ENCODE measurements at places on chromosomes 12 and 14. TPM values are rescaled to one million over a fixed set of nuclear protein-coding genes. Genes with fewer than 3 reads are reported as not detected.
A peak's percentile ranks its signal among the peaks of the same experiment; 100 is the strongest.

- DNase-seq = no peak
- H3K4me3 ChIP-seq = no peak overlapping the region
- no peak overlapping the region for H3K27ac ChIP-seq
- no peaks in the 10 kb centered on the region for H3K36me3 ChIP-seq
Measured at GRCh38 chr12:94099632-94100031, 48.7 kb upstream of the PLXNC1 start.

GRCh38 chr12:109166371-109166770 is 50.0 kb downstream of the ACACB start:
- no peaks in the 10 kb centered on the region for H3K27me3 ChIP-seq
- H3K4me3 ChIP-seq = no peak overlapping the region
- H3K36me3 ChIP-seq = peaks cover 15% of the 10 kb centered on the region
- DNase-seq = no peak
- H3K4me1 ChIP-seq = peaks cover 5% of the 10 kb centered on the region
- H3K27ac ChIP-seq = no peak overlapping the region

DNA sequence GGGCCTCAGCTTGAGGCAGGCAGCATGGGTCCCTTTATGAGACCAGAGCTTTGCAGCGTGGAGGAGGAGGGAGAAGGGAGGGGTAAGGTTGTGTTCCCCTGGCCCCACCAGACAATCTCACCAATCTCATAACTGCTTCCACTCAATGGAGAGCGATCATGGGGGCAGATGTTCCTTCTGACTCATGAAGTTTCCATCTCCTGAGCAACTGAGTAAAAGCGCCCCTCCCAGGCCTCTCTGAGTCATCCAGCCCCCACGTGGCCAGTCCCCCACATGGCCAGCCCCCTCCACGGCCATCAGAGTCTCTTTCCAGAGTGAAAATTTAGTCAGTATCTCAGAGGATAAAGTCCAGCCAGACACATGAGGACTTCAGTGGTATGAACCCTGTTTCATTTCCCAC is 39.2 kb upstream of the PLXNC1 start:
- H3K4me3 ChIP-seq = no peak overlapping the region
- peaks cover 3% of the 10 kb centered on the region for H3K4me1 ChIP-seq
- no peak for DNase-seq
- H3K27me3 ChIP-seq = peaks cover 9% of the 10 kb centered on the region

GRCh38 chr12:127388985-127389384 is 878.0 kb upstream of the TMEM132C start:
- H3K27ac ChIP-seq = no peak overlapping the region
- no peaks in the 10 kb centered on the region for H3K27me3 ChIP-seq
- no peak overlapping the region for H3K4me3 ChIP-seq
- DNase-seq = no peak
- H3K36me3 ChIP-seq = no peaks in the 10 kb centered on the region
- H3K4me1 ChIP-seq = no peaks in the 10 kb centered on the region

- no peak overlapping the region for H3K4me3 ChIP-seq
- DNase-seq = no peak
Measured at GRCh38 chr12:95257541-95257940, 39.9 kb downstream of the VEZT start.

DNA sequence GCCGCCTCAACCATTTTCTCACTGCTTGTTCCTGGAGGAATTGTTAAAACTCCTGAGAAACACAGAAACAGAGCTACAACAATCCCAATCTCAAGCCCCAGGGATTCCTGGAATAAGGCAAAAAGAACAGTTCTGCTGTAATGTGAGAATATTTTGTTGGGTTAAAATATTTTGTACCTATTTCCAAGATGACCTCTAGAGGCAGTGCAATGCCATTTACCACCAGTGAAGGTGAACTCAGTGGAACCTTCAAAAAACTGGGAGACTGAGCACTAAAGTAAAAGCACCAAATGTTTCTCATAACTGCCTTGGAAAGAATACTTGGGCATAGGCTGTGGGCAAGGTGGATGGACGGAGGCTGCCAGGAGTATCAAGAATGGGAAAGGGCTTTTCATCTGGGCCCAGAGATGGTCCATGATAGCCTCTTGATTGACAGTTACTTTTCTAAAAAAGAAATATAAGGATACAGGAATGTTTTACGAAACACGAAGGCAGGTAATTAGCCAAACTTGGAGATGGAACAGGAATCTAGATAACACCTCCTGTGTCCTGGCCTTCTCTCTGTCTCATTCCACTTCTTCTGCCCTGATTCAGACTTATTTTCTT is 334.0 kb upstream of the FLRT2 start:
- H3K36me3 ChIP-seq = no peaks in the 10 kb centered on the region
- H3K4me1 ChIP-seq = no peaks in the 10 kb centered on the region
- no peak overlapping the region for H3K4me3 ChIP-seq
- H3K27me3 ChIP-seq = no peaks in the 10 kb centered on the region

Gene KLRF2
- 0.58 TPM for total RNA-seq

GRCh38 chr12:27220055-27220987 is 23.8 kb upstream of the STK38L start:
- H3K4me3 ChIP-seq = peak overlapping the region; percentile 28
- no peak for DNase-seq
- H3K27me3 ChIP-seq = peaks cover 2% of the 10 kb centered on the region
- peak overlapping the region; percentile 67 for H3K27ac ChIP-seq

GRCh38 chr14:100529561-100530031 is 57.6 kb downstream of the BEGAIN start:
- peaks cover 2% of the 10 kb centered on the region for H3K36me3 ChIP-seq
- H3K4me1 ChIP-seq = peaks cover 11% of the 10 kb centered on the region
- DNase-seq = no peak
- no peak overlapping the region for H3K4me3 ChIP-seq
- H3K27me3 ChIP-seq = no peaks in the 10 kb centered on the region
- H3K27ac ChIP-seq = no peak overlapping the region

DNA sequence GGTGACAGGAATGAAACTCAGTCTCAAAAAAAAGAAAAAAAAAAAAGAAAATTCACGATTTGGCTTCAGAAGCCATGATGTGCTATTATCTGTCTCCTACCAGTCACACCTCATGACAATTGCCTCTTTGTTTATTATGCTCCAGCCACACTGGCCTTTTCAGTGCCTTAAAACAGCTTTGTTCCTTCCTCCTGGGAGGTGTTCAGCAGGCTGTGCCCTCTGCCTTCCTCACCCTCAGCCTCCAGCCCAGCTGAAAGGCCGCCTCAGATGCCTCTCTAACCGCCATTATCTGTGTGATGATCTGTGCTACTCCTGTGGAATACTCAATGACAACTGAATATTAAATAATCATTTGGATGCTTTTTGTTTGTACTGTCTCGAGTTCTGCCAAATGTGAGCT is 8.6 kb upstream of the ARPC3 start:
- peaks cover 17% of the 10 kb centered on the region for H3K36me3 ChIP-seq
- no peak for DNase-seq
- peaks cover 9% of the 10 kb centered on the region for H3K4me1 ChIP-seq
- H3K27ac ChIP-seq = peak overlapping the region; percentile 3

DNA sequence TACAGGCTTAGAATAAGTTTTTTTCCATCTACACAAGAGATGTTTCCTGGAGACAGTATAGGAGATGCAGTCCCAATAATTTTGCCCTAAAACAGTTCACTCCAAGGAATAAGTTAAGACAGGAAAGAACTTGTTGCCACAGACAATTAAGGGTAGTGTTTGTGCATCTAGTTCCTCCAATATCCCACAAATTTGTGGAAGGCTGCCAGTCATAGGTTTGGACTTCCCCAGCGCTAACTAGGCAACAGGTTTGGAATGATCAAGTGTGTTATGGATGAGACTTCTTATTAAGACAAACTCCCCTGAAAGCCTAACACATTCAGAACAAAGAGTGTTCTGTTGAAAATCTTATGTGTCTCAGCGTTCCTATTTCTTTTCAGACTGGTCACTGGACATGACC is 611.0 kb downstream of the CCER1 start:
- no peak for DNase-seq
- H3K4me3 ChIP-seq = no peak overlapping the region
- no peak overlapping the region for H3K27ac ChIP-seq
- no peaks in the 10 kb centered on the region for H3K27me3 ChIP-seq
- H3K36me3 ChIP-seq = no peaks in the 10 kb centered on the region

DNA sequence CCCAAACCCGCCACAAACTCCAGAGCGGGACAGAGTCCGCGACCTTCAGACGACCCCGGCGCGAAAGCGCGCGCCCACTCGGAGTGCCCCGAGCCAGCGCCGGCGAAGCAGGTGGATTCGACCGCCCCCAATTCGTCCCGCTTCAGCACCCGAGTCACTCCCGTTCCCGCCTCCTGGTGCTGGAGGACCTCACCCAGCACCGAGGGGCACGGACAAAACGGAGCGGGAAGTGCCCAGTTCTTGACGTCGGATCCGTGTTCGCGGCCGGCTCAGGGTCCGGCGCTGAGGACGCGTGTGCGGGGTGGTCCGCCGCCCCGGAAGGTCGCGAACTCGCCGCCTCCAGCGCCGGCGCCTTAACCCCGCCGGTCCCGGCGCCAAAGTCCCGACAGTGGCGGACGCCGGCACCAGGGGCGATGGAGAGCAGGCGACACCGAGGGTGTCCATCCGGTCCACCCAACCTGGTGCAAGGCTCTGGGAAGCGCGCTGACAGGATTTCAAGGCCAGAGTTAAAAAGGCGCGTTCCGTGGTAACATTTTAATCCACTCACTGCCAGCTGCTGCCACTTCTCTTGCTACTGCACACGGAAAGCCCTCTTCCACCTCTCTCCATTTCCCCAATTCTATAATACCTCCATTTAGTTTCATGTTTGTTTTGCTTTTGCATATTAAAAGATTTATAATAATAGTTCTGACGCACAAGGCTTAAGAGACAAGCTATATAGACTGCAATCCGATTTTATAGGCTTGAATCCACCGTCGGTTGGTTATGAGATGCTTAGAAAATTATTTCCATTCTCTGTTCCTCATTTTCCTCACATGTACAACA is 240.0 kb upstream of the CPNE8 start:
- H3K36me3 ChIP-seq = no peaks in the 10 kb centered on the region
- peak; percentile 65 for DNase-seq
- H3K4me1 ChIP-seq = peaks cover 2% of the 10 kb centered on the region
- peaks cover 22% of the 10 kb centered on the region for H3K27me3 ChIP-seq

Gene GLS2
- total RNA-seq = 4.4 TPM

DNA sequence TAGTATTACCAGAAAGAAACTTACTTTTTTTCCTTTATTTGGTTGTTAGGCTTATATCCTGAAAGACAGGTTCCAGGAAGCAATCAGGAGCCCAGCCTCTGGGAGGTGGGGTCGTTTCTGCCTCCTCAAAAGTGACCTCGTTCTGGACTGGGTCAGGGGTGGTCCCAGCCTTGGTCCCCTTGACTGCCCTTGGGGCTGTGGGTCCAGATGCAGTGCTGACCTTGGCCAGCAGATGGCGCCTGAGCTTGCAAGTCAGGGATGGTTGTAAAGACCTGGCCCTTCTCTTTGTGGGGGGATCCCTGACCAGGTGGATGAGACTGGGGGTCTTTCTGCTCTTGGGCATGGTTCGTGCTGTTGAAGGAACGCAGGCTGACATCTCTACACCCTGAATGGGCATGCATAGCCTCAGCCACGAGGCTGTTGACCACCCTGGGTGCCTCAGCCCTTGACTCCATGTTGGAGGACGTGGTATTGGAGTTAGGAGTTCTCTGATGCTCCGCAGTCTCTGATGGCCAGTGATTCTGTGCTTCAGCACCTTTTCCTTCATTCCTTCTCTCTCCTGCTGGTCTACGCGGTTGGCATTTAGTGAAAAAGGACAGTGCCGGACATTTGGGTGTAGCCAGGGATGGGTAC is 62.4 kb downstream of the ADCK1 start:
- no peaks in the 10 kb centered on the region for H3K27me3 ChIP-seq
- no peaks in the 10 kb centered on the region for H3K36me3 ChIP-seq
- H3K4me3 ChIP-seq = no peak overlapping the region
- no peaks in the 10 kb centered on the region for H3K4me1 ChIP-seq

GRCh38 chr12:25347716-25348592 is 97.2 kb upstream of the KRAS start:
- no peak for DNase-seq
- H3K4me1 ChIP-seq = peaks cover 7% of the 10 kb centered on the region
- no peak overlapping the region for H3K27ac ChIP-seq
- no peaks in the 10 kb centered on the region for H3K36me3 ChIP-seq
- no peaks in the 10 kb centered on the region for H3K27me3 ChIP-seq

Gene RERGL
- not detected for total RNA-seq

- H3K4me1 ChIP-seq = peaks cover 36% of the 10 kb centered on the region
- H3K27me3 ChIP-seq = no peaks in the 10 kb centered on the region
- peak overlapping the region; percentile 97 for H3K4me3 ChIP-seq
Measured at GRCh38 chr14:21436567-21437062, 19.3 kb downstream of the CHD8 start.

DNA sequence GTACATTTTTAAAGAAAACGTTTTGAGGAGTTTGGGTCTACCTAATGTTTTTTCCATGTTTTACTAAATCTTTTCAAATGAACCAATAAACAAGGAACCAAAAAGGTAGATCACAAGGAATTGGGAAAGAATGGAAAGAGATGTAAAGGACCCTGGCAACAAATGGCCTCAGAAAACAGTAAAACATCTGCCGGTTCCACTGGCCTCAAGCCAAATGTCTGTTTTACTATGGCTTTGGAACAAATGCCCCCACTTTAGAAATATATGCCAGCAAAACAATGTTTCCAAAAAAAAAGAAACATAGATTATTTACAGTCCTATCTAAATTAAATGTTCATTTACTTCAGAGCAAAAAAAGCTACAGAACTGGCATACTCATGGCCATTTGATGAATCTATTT is 3.0 kb downstream of the TRMT5 start:
- no peak overlapping the region for H3K4me3 ChIP-seq
- H3K27ac ChIP-seq = no peak overlapping the region
- peaks cover 15% of the 10 kb centered on the region for H3K4me1 ChIP-seq

DNA sequence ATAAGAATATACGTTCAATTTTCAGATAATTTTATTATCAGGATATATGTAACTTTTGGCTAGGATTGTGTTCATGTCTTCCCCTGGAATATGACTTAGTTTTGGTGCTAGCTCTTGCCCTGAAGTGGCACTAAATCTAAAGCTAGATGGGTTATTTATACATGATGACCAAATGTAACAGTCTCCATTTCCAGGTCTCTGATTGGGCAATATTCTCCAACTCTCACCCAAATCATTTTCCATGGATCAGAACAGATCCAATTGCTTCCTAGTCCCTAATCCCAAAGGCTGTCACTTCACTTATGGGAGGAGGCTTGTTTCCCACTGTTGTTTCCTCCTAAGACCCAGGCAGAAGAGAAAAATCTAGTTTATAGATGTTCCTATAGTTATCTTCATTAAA is 274.6 kb upstream of the SLC16A7 start:
- no peaks in the 10 kb centered on the region for H3K4me1 ChIP-seq
- no peak overlapping the region for H3K27ac ChIP-seq
- no peaks in the 10 kb centered on the region for H3K27me3 ChIP-seq
- no peak overlapping the region for H3K4me3 ChIP-seq
- no peaks in the 10 kb centered on the region for H3K36me3 ChIP-seq

DNA sequence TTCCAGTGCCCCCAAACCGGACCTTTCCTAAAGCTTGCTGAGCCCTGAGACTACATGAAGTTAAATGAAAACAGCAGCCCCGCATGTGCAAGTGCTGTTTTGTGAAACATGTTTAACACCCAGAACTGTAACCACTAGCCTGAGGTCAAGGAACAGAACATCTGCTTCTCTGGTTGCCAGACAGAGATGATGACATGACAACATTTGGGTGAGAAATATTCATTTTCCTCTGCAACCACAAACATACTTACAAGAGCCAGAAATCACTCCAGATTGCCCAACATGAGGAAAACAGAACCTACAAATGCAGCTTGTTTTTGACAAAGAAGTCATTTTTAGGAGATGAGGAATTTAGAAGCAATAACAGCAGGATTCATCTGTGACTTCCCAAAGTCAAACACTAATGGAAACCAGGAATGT is 110.4 kb downstream of the BCAT1 start:
- H3K4me1 ChIP-seq = peaks cover 17% of the 10 kb centered on the region
- H3K36me3 ChIP-seq = peaks cover 11% of the 10 kb centered on the region
- DNase-seq = no peak
- no peaks in the 10 kb centered on the region for H3K27me3 ChIP-seq
- no peak overlapping the region for H3K4me3 ChIP-seq

GRCh38 chr12:132393991-132394949 is 64.9 kb upstream of the GALNT9 start:
- H3K4me3 ChIP-seq = no peak overlapping the region
- no peaks in the 10 kb centered on the region for H3K36me3 ChIP-seq
